ENCODE measurements at places on chromosomes 11 and 22.

DNA sequence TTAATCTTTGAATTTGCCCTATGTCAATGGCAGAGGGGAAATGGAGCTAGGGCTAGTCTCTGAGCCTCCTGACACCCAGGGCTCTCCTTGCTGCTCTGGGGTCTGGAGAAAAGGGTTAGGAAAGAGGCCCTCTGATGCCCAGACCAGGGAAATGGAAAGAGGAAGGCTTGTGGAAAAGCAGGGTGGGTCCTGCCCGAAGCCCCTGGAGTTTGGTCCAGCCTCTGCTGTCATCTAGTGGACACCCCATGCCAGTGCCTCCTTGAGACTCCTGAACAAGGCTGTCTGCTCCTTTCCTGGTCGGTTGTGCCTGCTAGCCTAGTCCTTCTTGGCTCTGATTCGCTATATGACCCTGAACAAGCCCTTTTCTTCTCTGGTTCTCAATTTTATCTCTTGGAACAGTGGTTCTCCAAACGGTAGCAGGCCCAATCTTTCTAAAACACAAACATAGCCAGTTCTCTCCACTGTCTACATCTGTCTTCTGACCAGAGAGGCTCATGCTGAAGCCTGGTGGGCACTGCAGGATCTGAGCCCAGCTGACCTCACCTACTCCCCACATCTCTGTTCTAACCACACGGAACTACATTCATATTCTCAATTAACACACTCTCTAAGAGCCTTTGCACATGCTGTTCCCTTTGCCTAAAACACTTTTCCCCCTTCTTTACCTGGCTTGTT lies 8.8 kb upstream of the PLA2G3 start:
- no peak for DNase-seq

GRCh38 chr11:85355921-85356320 lies 271.2 kb downstream of the DLG2 start:
- no peak for DNase-seq

- DNase-seq, result no peak
Measured at GRCh38 chr22:38955926-38956325, 1.5 kb upstream of the APOBEC3A start.

DNA sequence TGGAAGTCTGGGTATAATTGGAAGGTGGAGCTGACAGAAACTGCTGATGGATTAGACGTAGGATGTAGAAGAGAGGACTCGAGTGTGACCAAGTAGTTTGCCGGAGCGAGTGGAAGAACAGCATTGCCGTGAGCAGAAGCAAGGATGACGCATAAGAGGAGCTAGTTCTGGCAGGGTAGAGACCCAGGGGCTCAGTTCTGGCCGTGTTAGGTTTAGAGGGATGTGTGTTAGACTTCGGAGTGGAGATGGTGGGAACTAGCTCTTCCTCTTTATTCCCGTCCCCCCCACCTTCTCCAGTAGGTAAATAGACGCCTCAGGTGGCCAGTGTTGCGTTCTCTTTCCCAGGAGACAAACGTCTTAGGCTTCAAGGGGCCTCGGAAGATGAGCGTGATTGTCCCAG lies 19.1 kb downstream of the TUB start:
- DNase-seq, result no peak

- DNase-seq, result no peak
Measured at GRCh38 chr11:126317756-126318573, 14.1 kb downstream of the DCPS start.

DNA sequence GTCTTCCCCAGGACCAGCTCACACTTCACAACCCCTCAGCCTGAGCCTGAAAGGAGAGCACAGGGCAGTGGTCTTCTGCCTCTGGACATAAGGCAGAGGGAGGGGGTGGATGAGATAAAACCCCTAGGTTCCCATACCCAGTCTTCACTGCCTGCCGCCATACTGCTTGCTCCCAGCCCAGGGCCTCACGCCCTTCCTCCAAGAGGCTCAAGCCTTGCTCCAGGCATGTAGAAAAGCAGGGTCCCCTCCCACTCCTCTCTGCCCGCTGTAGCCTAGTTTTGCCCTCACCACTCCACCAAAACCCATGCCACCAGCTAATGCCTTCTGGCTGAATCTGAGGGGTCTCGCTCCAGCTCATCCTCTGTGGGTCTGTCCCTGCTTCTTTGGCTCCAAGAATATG lies 5.2 kb downstream of the ARRB1 start:
- no peak for DNase-seq

- DNase-seq, result no peak
Measured at GRCh38 chr11:128515086-128515485, 72.3 kb downstream of the ETS1 start.

- DNase-seq, result no peak
Measured at GRCh38 chr22:19522190-19522880, 1.9 kb downstream of the CLDN5 start.

DNA sequence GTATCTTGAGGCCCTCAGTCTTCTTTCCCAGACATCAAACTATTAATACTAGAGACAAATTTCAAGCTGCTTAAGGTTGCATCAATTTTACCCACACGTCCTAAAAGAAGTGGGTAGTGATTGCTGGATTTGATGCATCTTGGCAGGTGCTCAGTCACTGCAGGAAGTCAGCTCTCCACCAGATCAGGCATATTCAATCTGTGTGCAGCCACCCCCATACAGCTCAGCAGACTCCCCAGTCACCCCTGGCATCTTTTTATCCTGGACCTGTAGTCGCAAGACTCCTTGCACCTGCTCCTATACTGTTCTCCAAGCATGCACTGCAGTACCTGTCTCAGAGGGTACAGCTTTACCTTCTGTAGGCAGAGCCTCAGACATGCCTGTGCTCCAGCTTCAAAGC lies 343.1 kb upstream of the ISX start:
- no peak for DNase-seq

DNA sequence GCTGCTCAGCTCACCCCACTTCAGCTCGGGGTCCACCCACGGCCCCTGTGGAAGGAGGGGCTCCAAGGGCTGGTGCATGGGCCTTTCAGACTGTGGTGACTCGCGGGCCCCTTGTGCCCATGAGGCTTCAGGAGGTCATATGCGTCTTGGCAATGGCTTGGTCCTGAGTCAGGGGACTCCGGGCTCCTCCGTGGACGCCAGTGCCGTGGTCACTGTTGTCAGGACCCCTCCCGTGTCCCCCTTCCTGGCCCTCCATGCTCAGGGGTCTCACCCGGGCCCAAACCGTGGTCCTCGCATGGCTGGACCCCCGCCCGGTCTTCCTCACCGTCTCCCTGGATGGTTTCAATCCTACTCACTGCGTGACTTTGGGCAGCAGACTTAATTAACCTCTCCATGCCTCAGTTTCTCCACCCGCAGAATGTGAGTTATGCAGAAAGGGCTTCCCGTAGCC lies 436.4 kb downstream of the TBC1D22A start:
- DNase-seq, result peak; percentile 2

GRCh38 chr11:117940736-117941135 lies 11.5 kb upstream of the TMPRSS13 start:
- DNase-seq, result no peak

DNA sequence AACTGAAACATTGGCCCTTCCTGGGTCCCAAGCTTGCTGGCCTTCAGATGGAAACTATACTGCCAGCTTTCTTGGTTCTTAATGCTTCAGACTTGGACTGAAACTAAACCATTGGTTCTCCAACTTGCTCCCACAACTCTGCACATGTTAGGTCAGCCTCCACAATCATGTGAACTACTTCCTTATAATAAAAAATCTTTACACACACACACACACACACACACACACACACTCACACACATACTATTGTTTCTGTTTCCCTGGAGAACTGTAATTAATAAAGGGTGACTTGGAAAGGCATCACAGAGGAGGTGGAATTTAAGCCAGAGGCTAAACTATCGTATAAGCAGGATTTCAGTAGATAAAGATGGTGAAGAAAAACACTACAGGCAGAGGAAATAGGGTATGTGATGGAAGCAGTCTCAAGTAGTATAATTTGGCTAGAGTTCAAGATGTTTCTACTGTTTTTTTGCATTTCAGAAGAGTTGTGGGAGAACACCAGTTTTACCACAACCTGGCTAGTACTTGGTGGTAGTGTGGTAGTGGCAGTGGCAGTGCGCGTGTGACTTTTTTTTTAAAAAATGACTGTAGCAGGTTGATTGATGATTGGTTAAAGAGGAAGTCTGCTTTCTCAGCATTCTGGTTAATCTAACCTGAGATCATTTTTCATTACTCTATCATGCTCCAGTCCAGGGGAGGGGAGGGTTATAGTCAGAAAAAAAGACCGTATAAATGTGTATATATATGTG lies 70.1 kb downstream of the PDE3B start:
- no peak for DNase-seq

GRCh38 chr11:114019046-114019445 lies 40.5 kb upstream of the ZBTB16 start:
- no peak for DNase-seq

DNA sequence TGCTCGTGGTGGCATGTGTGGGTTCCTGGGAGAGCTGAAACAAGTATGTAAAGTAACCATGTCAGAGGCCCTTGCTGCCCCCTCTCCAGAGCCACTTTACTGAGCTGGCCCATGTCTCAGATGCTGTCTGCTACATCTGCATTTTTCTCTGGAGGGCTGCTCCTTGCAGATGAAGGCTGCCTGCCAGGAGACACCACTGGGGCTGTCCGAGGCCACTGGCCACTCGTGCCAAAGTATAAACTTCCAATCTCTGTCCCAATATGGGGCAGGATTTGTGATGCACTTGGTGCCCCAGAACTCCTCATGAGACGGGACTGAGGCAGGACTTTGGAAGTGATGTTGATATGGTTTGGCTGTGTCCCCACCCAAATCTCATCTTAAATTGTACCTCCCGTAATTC lies 478.4 kb upstream of the B3GAT1 start:
- DNase-seq, result no peak

DNA sequence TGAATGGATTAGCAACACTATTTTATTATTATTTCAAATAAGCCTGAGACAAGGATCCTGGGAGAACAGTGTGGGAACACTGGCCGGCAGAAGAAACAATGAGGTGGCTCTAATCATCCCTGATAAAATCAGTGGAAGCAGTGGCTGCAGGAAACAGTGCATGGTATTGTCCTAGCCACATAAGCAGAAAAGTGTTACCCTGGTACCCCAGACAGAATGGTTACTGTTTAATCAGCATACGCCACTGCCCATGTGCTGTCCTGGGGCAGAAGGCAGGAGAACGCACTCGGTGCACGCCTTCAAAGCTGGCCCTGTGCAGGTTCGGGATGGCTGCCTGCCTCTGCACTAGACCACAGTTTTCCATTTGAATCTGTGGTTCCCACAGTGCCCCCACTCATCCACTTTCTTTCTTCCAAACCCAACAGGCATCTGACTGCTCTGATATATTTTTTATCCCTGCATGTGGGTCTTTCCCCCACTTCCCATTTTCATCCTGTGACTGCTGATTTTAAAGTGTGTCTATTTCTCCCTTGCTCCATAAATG lies 25.7 kb downstream of the OPCML start:
- no peak for DNase-seq

DNA sequence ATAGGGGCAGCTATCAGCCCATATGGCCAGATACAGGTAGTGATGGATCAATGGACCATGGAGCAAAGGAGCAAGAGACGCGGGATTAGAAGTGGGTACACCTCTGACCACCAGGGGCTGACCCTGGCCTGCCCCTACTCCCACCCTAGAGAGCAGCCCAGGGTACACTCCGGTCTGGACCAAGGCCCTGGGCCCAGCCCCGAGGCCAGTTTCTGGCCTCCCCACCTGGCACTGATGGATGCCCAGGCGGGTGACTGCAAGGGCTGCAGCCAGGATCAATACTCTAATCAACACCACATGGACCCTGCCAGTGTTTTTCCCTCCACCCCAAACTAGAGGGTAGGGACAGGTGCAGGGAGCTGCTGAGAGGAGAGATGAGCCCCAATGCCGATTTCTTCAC lies 74.1 kb upstream of the NECTIN1 start:
- DNase-seq, result no peak

DNA sequence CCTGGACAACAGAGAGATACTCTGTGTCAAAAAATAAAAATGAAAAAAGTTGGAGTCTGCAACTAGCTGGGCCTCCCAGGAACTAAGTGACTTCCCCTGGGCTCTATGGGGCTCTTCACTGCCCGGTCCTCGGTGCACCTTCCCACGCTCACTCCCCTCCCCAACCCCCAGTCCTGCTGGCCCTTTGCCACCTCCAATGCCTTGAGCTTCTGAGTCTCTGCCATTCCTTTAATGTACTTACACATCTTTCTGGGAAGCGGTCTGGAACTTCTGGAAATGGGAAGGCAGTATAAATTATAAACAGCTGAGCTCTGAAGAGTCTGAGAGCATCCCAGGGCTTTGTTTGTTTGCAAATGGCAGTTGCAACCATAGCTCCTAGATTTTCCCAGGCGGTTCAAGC lies 5.9 kb upstream of the BATF2 start:
- no peak for DNase-seq

DNA sequence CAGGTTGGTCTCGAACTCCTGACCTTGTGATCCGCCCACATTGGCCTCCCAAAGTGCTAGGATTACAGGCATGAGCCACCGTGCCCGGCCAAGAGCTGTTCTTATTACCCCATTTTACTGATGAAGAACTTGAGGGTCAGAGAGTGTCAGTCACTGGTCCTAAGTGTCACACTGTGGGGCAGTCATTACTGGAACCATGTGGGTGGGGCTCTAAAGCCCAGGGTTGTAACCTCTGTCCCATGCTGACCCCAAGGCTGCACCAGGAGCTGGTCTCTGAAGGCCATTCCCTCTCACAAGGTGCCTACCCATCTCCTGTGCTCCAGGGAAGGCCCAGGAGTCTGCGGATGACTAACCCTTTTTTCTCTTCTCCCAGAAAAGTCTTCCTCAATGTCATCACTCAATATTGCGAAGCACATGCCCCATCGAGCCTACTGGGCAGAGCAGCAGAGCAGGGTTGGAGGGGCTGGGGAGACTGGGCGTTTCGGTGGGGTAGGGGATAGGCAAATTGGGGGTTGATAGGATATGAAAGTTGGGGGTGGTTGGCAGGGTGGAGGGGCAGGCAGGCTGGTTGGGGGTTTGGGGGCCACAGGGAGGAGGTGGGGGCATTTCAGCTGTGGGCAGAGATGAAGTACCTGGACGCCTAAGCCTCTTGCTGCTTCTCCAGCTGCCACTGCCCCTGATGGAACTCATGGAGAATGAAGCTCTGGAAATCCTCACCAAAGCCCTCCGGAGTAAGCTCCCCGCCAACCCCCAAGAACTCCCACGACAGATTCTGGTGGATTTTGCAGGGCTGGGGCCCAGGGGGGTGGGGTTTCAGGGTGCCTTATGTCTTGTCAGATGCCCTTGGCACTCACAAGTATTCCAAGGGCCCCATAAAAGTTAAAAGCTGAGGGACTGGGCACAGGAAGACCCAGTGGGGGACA lies 2.0 kb upstream of the ESRRA start:
- no peak for DNase-seq

DNA sequence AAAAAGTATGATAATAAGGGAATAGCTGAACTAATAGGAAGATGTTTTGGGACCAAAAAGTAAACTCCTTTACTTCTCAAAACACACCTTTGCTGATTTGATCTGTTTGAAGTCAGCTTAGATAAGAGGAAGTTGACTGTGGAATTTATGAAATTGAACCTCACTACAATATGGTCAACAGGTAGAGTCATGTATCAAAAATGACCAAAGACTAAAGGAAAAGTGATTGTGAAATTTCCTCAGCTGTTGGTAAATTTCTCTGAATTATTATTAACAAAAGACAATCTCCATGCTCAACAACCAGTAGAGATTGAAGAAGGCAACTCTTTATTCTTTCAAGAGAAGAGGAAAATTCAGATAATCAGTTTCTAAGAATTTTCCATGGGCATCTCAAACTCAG lies 826.5 kb downstream of the KCNA4 start:
- no peak for DNase-seq

Measured in activated gamma-delta T cell treated with Interleukin-2 at 50 U/mL for 16 hours (primary cell).